Motor neuron (in vitro differentiated cells): ENCODE measurements at places on chromosomes 13 and 19.

DNA sequence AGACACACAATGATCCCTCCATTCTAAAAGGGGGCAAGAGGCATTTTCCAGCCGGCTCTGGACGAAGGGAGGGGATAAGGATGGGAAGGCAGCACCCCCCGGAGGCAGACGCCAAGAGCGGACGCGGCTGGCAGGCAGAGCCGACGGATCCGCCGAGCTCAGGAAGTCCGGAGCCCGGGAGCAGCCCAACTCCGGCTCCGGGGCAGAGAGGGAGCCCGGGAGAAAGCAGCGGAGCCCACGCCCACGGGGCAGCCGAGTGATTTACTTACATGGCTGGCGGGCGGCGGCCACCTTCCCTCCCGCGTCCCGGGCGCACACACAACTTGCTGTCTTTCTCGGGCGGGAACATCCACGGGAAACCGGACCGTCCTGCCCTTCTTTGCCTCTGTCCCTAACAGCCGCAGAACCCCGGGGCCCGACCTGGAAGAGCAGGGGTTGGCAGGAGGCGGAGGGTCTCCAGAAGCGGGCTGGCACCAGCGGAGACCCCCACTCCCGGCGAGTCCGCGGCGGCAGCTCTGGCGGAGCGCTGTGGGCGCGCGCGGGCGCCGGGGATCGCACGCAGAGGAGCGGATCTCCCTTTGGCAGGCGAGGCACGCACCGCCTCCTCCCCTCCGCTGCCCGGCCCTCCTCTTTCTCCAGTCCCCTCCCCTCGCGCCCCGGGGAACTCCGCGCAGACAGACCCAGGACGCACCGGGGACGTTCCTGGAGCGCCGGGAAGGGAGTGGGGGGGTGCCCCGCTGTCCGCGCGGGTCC, at the start of gene LHFPL6:
Gene LHFPL6 (minus strand): TSS at position 580 of the 753 bp plus-strand sequence.
- ATAC-seq = peak; percentile 86

DNA sequence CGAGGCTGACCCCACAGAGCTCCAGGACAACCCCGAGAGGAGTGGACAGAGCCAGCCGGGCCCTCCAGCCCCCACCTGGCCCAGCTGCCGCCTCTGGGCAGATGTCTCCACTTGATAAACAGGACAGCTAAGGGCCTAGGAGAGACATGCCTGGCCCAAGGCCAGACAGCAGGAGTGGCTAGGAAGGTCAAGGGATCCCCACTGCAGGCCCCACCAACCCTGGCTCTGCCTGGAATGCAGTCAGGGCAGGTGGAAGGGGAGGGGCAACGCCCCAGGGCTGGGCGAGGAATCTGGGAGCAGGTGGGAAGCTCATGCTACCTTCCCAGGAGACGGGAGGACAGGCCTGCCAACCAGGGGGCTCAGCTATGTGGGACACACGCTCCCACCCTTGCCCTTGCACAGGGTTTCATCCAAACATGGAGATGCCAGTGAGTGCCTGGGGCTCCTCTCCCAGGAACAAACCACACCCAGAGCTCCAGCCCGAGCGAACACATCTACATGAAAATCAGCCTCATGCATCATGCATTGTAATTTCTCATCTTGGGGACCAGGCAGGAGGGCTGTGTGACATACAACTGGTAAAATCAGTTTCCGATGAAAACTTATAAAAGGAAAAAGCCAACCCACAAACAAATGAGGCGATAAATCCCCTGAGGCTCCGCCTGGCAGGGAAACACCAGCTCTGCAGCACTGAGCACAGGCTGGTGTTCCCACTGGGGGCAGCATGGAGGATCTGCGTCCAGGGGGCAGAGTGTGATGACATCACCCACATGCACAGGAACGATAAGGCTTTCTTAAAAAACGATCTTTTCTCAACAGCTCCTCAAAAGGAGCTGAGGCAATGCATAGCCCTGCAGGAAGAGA, 25.0 kb downstream of the SH3GL1 start:
- peak; percentile 84 for ATAC-seq

DNA sequence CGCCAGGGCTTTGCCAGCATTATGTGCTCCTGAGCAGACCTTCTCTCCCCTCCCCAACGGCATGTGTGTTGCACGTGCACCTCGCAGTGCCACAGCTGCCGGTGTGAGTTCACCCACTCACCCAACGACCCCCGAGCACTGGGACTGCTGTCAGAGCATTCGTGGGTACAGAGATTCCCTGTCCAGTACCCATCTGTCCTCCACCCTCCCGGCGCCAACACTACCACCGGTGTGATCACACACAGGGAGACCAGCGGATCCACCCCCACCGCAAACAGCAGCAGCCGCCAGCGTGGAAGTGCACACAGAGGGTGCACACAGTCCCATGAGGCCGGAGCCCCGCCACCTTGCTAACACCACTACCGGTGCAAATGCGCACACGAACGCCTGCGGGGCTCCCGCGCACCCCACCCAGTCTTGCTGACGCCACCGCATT, 15.9 kb downstream of the LILRA1 start:
- no peak for ATAC-seq

DNA sequence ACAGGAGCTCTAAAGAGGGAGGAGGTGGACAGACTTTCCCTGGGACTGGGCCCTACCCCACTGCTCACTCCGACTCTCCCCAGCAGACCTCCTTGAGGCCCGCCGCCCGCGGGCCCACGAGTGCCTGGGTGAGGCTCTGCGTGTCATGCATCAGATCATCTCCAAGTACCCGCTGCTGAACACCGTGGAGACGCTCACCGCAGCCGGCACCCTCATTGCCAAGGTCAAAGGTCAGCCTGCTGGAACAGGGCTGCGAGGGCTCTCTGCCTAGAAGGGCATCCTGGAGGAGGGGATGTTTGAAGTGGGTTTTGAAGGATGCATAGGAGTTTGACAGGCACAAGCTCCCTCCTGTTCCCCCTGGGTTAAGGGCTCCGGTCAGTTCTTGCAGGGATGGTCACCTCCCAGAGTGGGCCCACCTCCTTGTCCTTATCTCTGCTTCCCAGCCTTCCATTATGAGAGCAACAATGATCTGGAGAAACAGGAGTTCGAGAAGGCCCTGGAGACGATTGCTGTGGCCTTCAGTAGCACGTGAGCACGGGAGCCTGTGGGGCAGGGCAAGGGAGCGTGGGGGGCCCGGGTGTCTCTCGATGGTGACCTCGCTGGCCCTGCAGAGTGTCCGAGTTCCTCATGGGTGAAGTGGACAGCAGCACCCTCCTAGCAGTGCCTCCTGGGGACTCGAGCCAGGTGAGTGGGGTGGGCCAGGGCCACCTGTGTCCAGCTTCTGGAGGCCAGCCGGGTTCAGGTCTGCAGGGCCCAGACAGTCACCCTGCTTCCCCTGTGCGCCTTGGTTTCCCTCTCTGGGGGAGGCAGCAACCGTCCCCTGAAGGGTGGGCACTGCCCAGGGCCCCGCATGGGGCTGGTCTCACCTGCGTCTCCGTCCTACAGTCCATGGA, 6.3 kb downstream of the ARHGAP45 start:
- ATAC-seq = no peak

- no peak for ATAC-seq
Observed at GRCh38 chr19:41449865-41450178, 6.9 kb downstream of the ERICH4 start.
